ENCODE measurements at places on chromosomes 12 and 14. TPM values are rescaled to one million over a fixed set of nuclear protein-coding genes. Genes with fewer than 3 reads are reported as not detected.

CAPRIN2 gene
- total RNA-seq = 14.4 TPM

GRCh38 chr12:120539303-120539702 is 5.1 kb downstream of the RNF10 start:
- H3K4me1 ChIP-seq = peaks cover 52% of the 10 kb centered on the region
- H3K27me3 ChIP-seq = no peaks in the 10 kb centered on the region
- H3K27ac ChIP-seq = peak overlapping the region; percentile 93
- H3K36me3 ChIP-seq = peaks cover 68% of the 10 kb centered on the region
- no peak for DNase-seq

DNA sequence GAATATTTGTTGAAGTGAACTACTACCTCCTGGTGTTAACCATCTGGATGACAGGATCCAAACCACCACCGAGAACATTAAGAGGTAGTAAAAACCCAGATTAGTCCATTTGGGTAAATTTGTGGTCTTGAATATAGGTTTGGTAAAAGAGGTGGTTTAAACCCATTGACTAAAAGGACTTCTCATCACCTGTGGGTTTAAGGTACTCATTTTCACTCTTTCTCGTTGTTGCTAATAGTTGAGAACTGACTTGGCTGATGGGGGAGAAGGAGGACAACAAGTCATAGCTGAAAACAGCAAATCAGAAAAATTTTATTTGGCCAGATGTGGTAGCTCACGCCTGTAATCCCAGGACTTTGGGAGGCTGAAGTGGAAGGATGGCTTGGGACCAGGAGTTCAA is 59.2 kb downstream of the ACADS start:
- H3K36me3 ChIP-seq = peaks cover 36% of the 10 kb centered on the region
- DNase-seq = no peak
- no peaks in the 10 kb centered on the region for H3K27me3 ChIP-seq
- H3K4me1 ChIP-seq = peaks cover 28% of the 10 kb centered on the region
- no peak overlapping the region for H3K27ac ChIP-seq
- no peak overlapping the region for H3K4me3 ChIP-seq

SERPINA3 gene
- total RNA-seq = not detected

- no peak overlapping the region for H3K4me3 ChIP-seq
- no peaks in the 10 kb centered on the region for H3K27me3 ChIP-seq
- H3K27ac ChIP-seq = no peak overlapping the region
- H3K36me3 ChIP-seq = peaks cover 10% of the 10 kb centered on the region
Measured at GRCh38 chr12:47340411-47341015, 260.8 kb upstream of the AMIGO2 start.

ANO2 gene
- not detected for total RNA-seq

Measured in activated CD4-positive, alpha-beta memory T cell treated with anti-CD3 and anti-CD28 coated beads, Interleukin-2, amount 10 ng/mL, durations not matched to agents 7 days and 5 days (primary cell).